ENCODE measurements at places on chromosomes 5 and 9.

- peak overlapping the region; percentile 89 for H3K4me3 ChIP-seq
- no peaks in the 10 kb centered on the region for H3K27me3 ChIP-seq
- H3K36me3 ChIP-seq, result no peaks in the 10 kb centered on the region
- DNase-seq, result no peak
- peaks cover 20% of the 10 kb centered on the region for H3K4me1 ChIP-seq
- H3K27ac ChIP-seq, result peak overlapping the region; percentile 85
Observed at GRCh38 chr9:120579139-120580050, 572 bp downstream of the CDK5RAP2 start.

GRCh38 chr5:108420755-108421154, 38.9 kb upstream of the FBXL17 start:
- H3K4me3 ChIP-seq, result no peak overlapping the region
- no peaks in the 10 kb centered on the region for H3K36me3 ChIP-seq
- no peak overlapping the region for H3K27ac ChIP-seq
- no peak for DNase-seq

GRCh38 chr9:75844321-75844720, 46.2 kb upstream of the PCSK5 start:
- H3K27ac ChIP-seq, result no peak overlapping the region
- no peak for DNase-seq
- H3K36me3 ChIP-seq, result no peaks in the 10 kb centered on the region
- H3K27me3 ChIP-seq, result no peaks in the 10 kb centered on the region

GRCh38 chr9:109401169-109401989, 80.5 kb upstream of the EPB41L4B start:
- 0 out of 2 replicates have a peak overlapping the region, but pooled peaks have one; percentile 10 for H3K27ac ChIP-seq
- peaks cover 30% of the 10 kb centered on the region for H3K4me1 ChIP-seq
- no peaks in the 10 kb centered on the region for H3K27me3 ChIP-seq
- H3K36me3 ChIP-seq, result no peaks in the 10 kb centered on the region
- no peak for DNase-seq

GRCh38 chr9:34575862-34576596, 13.5 kb downstream of the CNTFR start:
- H3K4me3 ChIP-seq, result no peak overlapping the region
- no peak overlapping the region for H3K27ac ChIP-seq
- peaks cover 15% of the 10 kb centered on the region for H3K27me3 ChIP-seq
- H3K4me1 ChIP-seq, result no peaks in the 10 kb centered on the region

- no peak overlapping the region for H3K27ac ChIP-seq
- no peaks in the 10 kb centered on the region for H3K36me3 ChIP-seq
- H3K4me1 ChIP-seq, result no peaks in the 10 kb centered on the region
- no peak for DNase-seq
- H3K4me3 ChIP-seq, result no peak overlapping the region
Observed at GRCh38 chr9:86706391-86706790, 240.9 kb downstream of the GAS1 start.

DNA sequence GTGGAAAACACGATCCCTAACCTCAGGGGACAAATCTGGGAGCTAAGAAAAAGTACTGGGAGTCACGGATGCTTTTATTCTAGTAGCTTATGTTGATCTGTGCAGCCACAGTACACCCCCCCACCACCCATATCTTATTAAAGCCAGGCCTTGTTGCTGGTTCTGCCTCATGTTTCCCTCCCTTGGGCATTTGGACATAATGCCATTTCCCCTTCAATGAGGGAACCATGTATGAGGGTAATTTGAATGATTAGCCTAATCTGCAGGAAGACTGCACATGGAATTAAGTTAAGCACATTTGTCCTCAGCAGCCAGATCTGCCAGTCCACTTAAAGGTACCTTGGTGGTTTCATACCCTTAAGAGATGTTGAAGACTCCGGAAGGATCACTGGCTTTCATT, 102.0 kb downstream of the ARHGAP26 start:
- no peaks in the 10 kb centered on the region for H3K36me3 ChIP-seq
- no peaks in the 10 kb centered on the region for H3K27me3 ChIP-seq
- no peaks in the 10 kb centered on the region for H3K4me1 ChIP-seq
- H3K27ac ChIP-seq, result no peak overlapping the region
- DNase-seq, result no peak

GRCh38 chr9:70121818-70122436, 78.3 kb downstream of the MAMDC2 start:
- H3K27me3 ChIP-seq, result peaks cover 1% of the 10 kb centered on the region
- H3K4me1 ChIP-seq, result no peaks in the 10 kb centered on the region
- DNase-seq, result no peak
- no peaks in the 10 kb centered on the region for H3K36me3 ChIP-seq
- no peak overlapping the region for H3K27ac ChIP-seq
- no peak overlapping the region for H3K4me3 ChIP-seq

GRCh38 chr9:68750255-68750654, 45.2 kb downstream of the PIP5K1B start:
- no peak overlapping the region for H3K27ac ChIP-seq
- H3K4me1 ChIP-seq, result no peaks in the 10 kb centered on the region
- H3K27me3 ChIP-seq, result no peaks in the 10 kb centered on the region
- no peak overlapping the region for H3K4me3 ChIP-seq
- no peaks in the 10 kb centered on the region for H3K36me3 ChIP-seq

DNA sequence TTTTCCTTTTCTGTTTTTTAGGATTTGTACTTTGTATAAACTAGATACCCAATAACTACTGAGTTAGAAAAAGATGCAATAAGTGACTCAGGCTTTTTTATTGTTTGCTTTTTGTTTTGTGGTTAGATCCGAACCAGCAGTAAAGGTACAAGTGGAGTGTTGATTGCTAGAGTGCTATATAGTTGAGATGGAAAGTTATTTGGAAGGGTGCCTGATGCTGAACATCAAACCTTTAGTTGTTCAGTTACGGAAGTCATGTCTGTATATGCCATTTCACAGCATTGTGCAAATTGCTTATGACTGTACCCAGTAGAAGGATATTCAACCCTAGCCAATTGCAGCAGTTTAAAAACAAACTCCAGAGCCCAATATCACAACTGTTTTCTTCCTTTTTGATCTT, 285.1 kb downstream of the MAT2B start:
- no peaks in the 10 kb centered on the region for H3K4me1 ChIP-seq
- H3K36me3 ChIP-seq, result no peaks in the 10 kb centered on the region
- H3K27ac ChIP-seq, result no peak overlapping the region
- no peaks in the 10 kb centered on the region for H3K27me3 ChIP-seq
- no peak overlapping the region for H3K4me3 ChIP-seq

DNA sequence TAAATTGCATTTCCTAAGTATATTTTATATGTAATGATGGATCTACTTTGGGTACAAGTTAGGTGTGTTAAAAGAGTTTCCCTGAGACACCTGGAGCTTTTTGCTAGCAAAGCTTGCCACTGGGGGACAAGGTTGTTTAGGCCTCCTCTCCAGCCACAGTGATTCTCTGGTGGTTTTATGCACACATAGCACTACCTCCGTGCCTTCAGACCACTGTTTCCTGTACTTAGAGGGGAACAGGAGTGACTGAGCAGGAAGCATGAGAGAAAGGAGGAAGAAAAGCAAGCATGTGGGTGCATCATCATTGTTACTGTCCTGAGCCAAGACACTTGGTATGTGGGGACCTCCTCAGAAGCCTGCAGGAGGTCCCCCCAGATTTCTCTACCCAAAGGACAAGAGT, 272.1 kb downstream of the RASEF start:
- no peak overlapping the region for H3K4me3 ChIP-seq
- no peak overlapping the region for H3K27ac ChIP-seq
- H3K4me1 ChIP-seq, result no peaks in the 10 kb centered on the region
- H3K27me3 ChIP-seq, result no peaks in the 10 kb centered on the region

DNA sequence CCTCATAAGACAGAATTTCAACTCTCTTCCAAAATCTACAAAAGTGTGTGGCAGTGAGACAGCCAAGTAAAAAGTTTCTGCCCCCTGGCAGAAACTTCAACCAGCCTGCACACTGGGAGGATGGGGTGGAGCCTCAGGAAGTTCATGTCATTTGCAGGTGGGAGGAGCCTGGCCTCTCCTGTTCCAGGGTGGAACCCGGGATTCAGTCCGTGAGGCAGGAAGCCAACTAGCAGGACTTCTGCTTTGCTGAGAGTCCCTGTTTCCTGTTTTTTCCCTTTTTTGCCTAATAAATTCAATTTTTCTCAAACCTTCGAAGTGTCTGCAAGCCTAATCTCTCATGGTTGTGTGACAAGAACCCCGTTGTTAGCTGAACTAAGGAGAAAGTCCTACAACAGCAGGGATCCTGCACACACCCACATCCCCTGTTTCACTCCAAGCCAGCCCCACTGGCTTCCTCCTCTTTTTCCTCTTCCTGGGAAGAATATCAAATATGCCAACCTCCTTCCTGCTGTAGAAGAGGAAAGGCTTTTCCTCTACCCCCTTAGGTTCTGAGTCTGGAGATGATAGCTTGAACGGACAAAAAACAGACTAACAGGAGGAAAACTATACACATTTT, 69.3 kb downstream of the ALDH7A1 start:
- no peak overlapping the region for H3K27ac ChIP-seq
- no peak overlapping the region for H3K4me3 ChIP-seq
- no peaks in the 10 kb centered on the region for H3K4me1 ChIP-seq

GRCh38 chr9:136056546-136057235, 38.4 kb downstream of the NACC2 start:
- no peaks in the 10 kb centered on the region for H3K36me3 ChIP-seq
- H3K4me3 ChIP-seq, result no peak overlapping the region
- no peak overlapping the region for H3K27ac ChIP-seq
- H3K4me1 ChIP-seq, result no peaks in the 10 kb centered on the region
- no peak for DNase-seq
- H3K27me3 ChIP-seq, result no peaks in the 10 kb centered on the region

DNA sequence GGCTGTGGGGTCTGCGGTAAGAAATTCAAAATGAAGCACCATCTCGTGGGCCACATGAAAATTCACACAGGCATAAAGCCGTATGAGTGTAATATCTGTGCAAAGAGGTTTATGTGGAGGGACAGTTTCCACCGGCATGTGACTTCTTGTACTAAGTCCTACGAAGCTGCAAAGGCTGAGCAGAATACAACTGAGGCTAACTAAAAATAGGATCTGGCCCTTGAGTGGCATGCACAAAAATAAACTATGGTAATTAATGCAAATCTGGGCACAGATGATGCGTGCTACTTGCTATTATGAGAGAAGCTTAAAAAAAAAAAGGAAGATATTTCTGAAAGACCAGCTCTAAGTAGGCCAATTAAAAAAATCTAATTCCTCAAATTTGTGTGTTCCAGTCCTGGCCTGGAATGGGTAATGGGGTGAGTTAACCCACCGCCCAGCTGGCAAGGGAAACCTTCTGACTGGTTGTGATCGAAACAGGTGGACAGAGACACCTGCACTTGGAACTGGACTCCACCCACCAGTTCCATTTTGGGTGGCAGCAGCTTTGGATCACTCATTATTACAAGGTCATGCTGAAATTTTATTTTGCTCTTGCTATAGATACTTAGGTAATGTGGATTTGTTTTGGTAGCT, 26.6 kb upstream of the ZBTB34 start:
- H3K4me3 ChIP-seq, result no peak overlapping the region
- no peak overlapping the region for H3K27ac ChIP-seq
- H3K4me1 ChIP-seq, result peaks cover 49% of the 10 kb centered on the region
- H3K27me3 ChIP-seq, result no peaks in the 10 kb centered on the region
- peaks cover 7% of the 10 kb centered on the region for H3K36me3 ChIP-seq

GRCh38 chr9:105405514-105406131, 42.2 kb upstream of the FSD1L start:
- H3K27ac ChIP-seq, result no peak overlapping the region
- DNase-seq, result peak; percentile 85
- H3K36me3 ChIP-seq, result no peaks in the 10 kb centered on the region
- 0 out of 2 replicates have a peak overlapping the region, but pooled peaks have one; percentile 4 for H3K4me3 ChIP-seq

DNA sequence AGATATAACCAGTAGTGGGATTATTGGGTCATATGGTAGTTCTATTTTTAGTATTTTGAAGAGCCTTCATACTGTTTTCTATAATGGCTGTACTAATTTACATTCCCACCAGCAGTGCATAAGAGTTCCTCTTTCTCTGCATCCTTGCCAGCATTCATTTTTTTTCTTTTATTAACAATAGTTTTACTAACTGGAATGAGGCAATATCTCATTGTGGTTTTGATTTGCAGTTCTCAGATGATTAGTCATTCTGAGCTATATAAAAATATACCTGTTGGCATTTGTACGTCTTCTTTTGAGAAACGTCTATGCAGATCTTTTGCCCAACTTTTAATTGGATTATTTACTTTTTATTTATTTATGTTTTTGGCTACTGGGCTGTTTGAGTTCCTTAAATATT, 1579.3 kb upstream of the CDH6 start:
- DNase-seq, result no peak
- no peak overlapping the region for H3K27ac ChIP-seq
- H3K27me3 ChIP-seq, result no peaks in the 10 kb centered on the region

DNA sequence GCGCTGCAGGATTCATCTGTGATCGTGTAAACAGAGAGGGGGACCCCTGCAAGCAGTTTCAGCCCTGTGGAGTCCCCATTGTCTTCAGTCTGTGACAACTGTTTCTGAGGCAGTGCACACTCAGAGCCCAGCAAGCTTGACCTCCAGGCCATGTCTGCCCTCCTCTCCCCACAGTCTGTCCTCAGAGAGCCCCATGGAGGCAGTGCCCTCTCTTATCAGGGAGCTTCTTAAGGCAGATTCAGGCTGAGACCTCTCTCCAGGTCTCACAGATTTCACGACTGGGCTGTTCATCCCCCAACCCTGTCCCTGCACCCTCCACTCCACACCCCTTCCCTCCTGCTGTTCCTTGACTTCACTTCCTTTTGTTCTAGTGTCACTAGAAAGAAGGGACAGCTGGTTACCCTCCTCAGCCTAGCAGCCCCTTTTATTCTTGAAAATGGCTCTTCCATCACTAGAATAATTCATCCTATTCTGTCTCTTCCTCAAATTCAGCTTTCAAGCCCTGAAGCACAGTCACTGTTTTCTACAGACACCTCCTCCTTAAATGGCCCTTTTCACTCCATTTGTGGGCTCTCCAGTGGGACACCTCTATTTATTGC, 218.4 kb downstream of the MED10 start:
- H3K27me3 ChIP-seq, result no peaks in the 10 kb centered on the region
- no peak overlapping the region for H3K4me3 ChIP-seq
- no peak overlapping the region for H3K27ac ChIP-seq
- no peaks in the 10 kb centered on the region for H3K4me1 ChIP-seq
- H3K36me3 ChIP-seq, result no peaks in the 10 kb centered on the region
- no peak for DNase-seq

- no peaks in the 10 kb centered on the region for H3K36me3 ChIP-seq
- H3K4me3 ChIP-seq, result peak overlapping the region; percentile 34
- peaks cover 35% of the 10 kb centered on the region for H3K4me1 ChIP-seq
- no peak overlapping the region for H3K27ac ChIP-seq
Observed at GRCh38 chr9:137302449-137303150, 529 bp upstream of the NRARP start.

GRCh38 chr5:51302343-51302742, 80.9 kb upstream of the ISL1 start:
- H3K27ac ChIP-seq, result no peak overlapping the region
- no peaks in the 10 kb centered on the region for H3K36me3 ChIP-seq
